Stimulated activated CD4-positive, alpha-beta T cell treated with anti-CD3 and anti-CD28 coated beads, Interleukin-2, amount 100 ng/mL, for 48 hours (primary cell): ENCODE measurements at places on chromosomes 5 and 9.

DNA sequence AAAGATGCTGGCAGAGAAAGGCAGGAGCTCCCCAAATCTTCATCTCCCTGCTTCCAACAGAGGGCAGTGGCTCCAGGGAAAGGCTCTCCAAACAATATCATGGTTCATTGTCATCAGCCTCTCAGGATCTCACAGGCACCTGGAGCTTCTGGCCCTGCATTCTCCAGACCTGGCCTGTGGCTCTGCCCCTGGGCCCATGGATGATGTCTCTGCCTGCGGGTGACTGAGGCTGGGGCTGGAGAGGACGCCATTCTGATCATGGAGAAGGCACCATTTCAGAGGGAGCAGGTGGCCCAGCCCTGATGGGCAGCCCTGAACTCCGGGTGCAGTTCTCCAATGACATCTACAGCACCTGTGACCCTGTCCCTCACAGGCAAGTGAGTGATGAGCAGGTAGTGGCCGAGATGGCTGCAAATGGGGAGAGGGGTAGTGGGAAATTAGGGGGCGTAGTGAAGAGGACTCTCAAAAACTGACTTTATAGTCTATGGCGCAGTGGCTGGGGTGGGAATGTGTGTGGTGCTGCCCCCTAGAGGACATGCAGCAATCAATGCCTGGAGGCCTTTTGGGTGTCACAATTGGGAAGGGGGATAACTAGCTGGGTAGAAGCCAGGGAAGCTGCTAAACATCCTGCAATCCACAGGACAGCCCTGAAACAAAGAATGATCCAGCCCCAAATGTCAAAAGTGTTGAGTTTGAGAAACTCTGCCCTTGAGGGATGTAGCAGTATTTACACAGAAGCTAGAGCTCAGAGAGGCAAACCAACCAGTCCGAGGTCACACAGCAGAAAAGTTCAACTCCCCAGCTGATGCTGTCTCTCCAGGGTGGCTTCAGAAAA lies 3.2 kb downstream of the SH3PXD2B start:
- peak; percentile 50 for DNase-seq

GRCh38 chr9:121296213-121297127 lies 28.5 kb downstream of the GSN start:
- no peak for DNase-seq

GRCh38 chr9:133854765-133855164 lies 116.6 kb upstream of the SARDH start:
- DNase-seq, result no peak

DNA sequence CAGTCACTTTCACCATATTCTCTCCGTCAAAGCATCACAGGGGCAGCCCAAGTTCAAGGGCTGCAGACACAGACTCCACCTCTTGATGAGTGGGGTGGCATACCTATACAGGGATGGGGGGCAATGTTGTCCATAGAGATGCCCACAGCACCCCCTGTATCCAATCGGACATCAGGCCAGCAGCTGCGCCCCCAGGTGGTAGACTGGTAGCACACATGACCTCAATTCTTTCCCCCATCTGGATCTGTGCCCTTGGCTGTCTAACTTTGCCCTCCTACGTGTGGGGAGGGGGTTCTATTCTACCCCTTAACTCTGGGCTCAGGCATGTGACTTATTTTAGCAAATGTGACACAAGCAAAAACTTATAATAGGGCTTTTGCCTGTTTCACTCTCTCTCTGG lies 84.0 kb upstream of the SLC25A48 start:
- DNase-seq, result no peak

DNA sequence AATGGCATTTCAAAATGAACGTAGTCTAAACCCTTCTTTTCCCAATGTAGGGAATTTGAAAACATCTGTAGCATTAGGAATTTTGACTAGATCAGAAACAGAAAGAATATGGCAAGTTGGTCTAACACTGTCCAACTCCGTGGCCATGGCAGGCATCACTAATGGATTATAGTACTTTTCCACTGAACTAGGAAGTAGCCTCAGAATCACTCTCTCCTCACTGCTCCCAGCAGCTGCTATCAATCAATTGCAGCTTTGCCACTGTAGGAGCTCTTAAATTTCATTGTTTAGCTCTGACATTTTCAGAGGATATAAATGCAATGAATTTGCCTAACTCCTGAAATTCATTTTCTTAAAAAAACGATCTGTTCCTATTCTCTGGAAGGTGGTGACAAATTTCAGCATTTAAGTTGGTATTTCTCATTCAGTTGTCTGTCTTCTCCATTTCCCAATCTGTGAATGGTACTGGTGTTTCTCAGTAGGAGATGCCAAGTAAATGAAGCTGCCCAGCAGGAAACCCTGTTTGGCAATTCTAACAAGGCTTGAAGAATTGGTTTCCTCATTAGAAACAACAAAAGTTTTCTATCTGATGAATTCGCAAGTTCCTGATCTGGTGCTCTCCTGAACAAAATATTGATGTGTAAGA lies 64.7 kb downstream of the TLR4 start:
- DNase-seq, result no peak

GRCh38 chr5:53478411-53479044 lies 1.9 kb upstream of the FST start:
- no peak for DNase-seq

DNA sequence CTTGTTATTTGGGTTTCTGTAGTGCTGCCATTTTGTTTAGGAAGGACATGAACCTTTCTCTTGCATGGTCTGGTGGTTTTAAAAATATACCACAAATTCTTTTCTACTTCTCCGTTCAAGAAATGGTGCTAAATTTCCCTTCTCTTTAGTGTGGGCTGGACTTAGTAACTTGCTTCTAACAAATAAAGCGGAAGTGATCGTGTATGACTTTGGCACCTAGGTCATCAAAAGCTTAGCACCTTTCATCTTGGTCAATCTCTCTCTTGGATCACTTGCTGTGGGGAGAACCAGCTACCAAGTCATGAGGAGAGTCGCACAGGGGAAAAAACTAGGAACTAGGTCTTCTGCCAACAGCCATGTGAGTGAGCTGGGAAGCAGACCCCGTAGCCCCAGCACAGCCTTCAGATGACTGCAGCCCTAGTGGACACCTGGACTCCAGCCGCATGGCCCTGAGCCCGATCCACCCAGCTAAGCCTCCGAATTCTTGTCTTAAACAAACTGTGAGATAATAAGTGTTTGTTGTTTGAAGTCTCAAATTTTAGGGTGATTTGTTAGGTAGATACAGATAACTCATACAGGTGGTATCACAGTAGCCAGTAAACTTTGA lies 87.7 kb upstream of the CKMT2 start:
- no peak for DNase-seq

GRCh38 chr5:157670662-157671591 lies at the start of gene C5orf52:
TSS of gene C5orf52 (plus strand) at chr5:157671533. CDS start at chr5:157671615, 82 bp downstream.
- DNase-seq, result no peak

DNA sequence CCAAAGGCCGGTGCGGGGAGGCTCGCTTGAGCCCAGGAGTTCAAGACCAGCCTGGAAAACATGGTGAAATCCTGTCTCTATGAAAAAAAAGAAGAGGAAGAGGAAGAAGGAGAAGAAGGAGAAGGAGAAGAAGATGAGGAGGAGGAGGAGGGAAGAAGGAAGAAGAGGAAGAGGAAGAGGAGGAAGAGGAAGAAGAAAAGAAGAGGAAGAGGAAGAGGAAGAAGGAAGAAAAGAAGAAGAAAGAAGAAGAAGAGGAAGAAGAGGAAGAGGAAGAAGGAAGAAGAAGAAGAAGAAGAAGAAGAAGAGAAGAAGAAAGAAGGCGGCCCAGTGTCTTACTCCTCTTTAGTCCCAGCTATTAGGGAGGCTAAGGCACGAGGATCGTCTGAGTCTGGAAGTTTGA lies 44.8 kb upstream of the XPA start:
- no peak for DNase-seq

DNA sequence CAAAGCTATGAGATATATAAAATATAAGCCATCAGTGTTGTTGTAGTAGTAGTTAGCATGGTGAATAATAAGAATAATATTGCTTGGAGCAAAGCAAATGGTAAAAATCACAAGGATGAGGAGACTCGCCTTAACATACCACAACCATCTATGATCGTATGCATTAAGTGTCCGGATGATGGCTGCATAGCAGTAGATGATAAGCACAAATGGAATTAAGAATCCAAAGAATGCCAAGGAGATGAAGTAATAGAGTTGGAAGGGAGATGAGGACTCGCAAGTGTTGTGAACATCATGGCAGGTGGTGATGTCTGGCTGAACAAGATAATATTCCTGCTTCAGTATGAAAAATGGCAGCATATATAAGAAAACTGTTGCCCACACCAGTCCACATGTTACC lies 5.5 kb downstream of the F2RL2 start:
- DNase-seq, result no peak

DNA sequence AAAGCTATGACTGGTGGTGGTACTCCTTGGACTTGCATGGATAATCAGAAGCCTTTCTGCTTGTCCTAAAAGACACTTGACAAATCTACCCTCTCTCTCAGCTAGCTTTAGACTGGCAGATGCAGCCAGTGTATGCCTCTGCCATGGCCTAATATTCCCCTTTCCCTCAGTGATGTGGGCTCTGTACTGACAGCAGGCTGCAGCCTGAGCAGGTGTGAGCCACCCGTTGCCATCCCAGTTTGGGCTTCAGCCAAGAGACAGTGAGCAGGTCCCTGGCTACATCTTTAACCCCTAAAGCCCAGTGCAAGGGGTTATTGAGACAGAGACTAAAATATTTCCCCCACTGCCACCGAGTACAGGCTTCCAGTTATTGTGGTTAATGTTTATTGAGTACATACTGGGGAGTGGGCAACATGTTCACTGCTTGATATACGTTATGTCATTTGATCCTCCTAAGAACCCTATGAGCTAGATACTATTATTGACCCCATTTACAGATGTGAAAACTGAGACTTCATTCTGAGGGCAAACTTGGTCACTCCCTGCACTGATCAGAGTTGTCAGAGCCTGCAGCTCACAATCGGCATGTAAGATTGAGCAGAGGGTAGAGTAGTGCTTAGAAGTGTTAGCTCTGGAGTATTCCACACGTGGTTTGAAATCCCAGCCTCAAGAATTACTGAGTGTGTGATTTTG lies 254.2 kb downstream of the ARHGAP26 start:
- no peak for DNase-seq

- DNase-seq, result no peak
Measured at GRCh38 chr5:130400091-130400490, 495.8 kb downstream of the CHSY3 start.

DNA sequence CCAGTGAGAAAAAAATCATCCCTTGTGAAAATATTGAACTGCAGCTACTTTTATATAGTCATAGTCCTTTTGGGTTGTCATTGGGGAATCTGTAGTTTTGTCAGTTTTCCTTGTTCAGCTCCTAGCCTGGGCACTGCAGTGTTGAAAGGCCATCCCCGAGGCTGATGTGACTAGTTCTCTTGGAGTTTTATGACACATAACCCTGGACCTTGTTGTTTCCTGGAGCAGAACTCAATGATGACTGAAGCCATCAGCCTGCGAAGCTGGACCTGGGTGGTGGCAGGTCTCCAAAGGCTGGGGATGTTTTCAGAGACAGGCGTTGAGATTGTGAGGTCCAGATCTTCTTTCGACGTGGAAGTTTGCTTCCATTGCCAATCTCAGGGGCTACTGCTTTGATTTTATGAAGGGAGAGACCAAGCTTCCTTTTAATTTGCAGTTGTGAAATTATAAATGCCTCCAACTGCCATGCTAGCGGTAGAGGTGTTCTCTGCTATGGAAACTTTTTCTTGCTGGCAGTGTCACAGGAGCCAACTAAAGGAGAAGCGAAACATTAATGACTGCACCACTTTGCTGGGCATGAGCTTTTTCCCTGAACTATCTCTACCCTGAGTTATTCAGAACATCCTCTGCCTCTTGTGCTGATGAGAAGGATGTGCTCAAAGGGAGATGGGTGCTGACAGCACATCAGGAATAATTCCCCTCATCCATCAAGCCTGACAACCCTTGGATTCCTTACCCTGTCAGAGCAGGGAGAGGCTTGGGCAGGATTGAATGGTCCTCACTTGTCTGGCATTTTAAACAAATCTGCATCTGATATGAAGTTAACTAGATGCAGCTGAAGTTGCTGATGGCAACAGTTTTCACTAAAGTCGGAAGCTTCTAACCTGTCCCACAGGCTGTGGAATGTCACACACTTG lies 209.6 kb downstream of the MAST4 start:
- DNase-seq, result no peak

GRCh38 chr5:102668220-102668932 lies 86.7 kb upstream of the PAM start:
- no peak for DNase-seq

DNA sequence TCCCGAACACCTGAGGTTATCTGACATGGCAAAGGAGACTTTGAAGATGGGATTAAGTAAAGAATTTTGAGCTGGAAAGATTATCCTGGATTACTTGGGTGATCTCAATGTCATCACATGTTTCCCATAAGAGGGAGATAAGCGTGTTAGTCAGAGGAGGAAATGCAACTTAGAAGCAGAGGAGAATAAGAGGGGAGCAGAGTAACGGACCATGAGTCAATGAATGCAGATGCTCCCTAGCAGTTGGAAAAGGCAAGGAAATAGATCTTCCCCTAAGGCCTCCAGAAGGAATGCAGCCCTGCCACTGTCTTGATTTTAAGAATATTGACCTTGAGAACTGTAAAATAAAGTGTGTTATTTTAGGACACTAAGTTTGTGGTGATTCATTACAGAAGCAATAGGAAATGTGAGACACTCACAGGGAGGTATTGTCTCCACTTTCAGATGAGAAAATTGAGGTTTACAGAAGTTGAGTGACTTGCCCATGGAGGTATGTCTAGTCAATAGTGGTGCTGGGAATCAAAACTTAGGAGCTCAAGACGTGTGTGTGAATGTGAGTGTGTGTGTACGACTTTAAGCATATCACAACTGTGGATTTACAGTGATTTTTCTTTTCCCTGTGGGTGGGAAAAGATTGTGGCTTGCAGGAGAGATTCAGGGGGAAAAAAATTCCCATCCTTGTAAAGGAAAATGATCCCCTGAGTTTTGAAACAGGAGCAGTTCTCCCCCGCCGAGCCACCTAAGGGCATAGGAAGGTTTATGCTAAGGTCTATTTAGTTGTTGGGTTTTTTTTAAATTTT lies 125.3 kb downstream of the TRIM32 start:
- DNase-seq, result no peak

- DNase-seq, result no peak
Measured at GRCh38 chr5:43564289-43564850, 7.5 kb upstream of the PAIP1 start.

- no peak for DNase-seq
Measured at GRCh38 chr5:163867738-163868137, 362.3 kb downstream of the MAT2B start.

GRCh38 chr9:84002344-84002743 lies 21.7 kb downstream of the RMI1 start:
- DNase-seq, result no peak

- no peak for DNase-seq
Measured at GRCh38 chr5:111135363-111135762, 43.2 kb downstream of the WDR36 start.

GRCh38 chr5:68631884-68632283 lies 416.3 kb downstream of the PIK3R1 start:
- no peak for DNase-seq
